ENCODE measurements at places on chromosomes 12 and 14. TPM values are rescaled to one million over a fixed set of nuclear protein-coding genes. Genes with fewer than 3 reads are reported as not detected.

- DNase-seq: peak; percentile 85
Observed at GRCh38 chr12:65878540-65878939, 54.3 kb downstream of the HMGA2 start.

DNA sequence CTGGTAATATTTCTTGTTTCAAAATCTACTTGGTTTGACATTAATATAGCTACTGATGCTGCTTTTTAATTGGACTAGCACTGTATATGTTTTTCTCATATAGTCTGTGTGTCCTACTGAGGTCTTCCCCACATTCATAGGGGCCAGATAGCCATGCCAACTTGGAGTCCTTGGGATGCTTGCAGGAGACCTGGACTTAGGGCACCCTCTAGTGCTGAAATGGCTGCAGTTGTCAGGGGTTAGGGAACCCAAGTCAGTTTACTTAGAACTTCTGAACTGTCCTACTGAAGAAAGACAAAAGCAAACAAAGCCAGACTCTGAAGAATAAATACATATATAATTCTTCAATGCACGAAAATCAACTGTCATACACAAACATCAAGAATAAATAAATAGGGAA, 279.9 kb upstream of the SYT1 start:
- DNase-seq: no peak

DNA sequence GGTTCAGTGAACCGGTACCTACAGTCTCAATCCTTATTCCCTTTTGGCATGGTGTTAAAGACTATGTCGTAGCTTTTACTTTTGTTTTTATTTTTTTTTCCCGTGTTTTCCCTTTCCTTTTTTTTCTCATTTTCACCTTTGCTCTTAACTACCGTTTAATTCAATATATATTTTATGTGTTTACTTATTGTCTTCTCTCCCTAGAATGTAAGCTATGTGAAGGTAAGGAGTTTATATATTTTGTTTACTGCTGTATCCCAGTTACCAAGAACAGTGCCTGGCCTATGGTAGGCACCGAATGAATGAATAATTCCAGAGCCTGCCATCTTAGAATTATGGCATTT, 261 bp upstream of the MLH3 start:
- no peak for DNase-seq

- DNase-seq: peak; percentile 78
Observed at GRCh38 chr12:27999521-27999920, 27.0 kb upstream of the PTHLH start.

- no peak for DNase-seq
Observed at GRCh38 chr12:2980630-2981029, 21.4 kb downstream of the TEAD4 start.

GRCh38 chr12:12387501-12387900, 30.6 kb downstream of the BORCS5 start:
- no peak for DNase-seq

GRCh38 chr12:56628671-56629458, 1.3 kb downstream of the BAZ2A start:
- peak; percentile 51 for DNase-seq

DNA sequence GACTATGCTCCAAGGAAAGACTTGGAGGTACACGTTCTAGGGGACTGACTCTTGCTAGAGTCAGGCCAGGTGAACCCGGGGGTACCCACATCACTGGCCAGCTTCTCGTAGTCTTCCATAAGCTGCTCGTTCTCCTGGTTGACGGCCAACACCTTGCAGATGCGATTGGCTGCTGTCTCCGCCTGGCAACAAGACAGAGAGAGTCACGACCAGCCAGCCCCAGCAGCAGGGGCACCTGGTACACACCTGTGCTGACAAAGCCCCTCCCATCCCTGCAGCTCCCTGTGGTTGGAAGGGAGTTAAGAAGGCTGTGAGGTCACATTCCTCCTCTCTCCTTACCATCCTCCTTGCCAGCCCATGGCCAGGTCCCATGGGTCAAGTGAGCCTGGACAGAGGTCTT, 85.5 kb downstream of the ACTN1 start:
- no peak for DNase-seq

- DNase-seq: no peak
Observed at GRCh38 chr12:47312808-47313426, 233.2 kb upstream of the AMIGO2 start.

DNA sequence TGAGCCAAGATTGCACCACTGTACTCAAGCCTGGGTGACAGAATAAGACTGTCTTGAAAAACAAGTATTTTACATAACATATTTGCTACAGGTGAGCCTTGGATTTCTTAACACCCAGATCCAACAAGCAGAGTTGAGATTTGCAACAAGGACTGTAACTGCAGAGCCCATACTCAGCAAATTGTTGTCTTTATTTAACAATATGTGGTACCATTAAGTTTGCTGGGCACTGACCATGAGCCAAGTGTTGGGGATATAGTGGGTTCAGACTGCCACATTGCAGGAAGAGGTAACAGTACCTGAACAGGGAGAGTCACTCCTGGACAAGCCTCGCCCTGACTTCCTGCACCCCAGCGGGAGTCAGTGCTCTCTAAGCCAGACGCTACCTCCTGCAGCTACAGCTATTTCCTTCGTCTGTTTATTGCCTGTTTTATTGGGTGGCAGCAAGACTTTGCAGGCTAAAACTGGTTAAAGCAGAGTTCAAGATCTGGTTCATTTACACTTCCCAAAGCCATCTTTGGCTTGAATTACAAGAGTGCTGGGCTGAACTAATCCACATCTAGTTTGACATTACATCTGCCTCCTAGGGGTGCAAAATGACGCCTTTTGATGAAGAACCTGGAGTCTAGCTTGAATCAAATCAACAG, 12.5 kb downstream of the AHSA1 start:
- DNase-seq: no peak

GRCh38 chr14:74834692-74835392, 41.1 kb downstream of the PROX2 start:
- DNase-seq: no peak

GRCh38 chr12:116125956-116126566, 151.4 kb downstream of the MED13L start:
- DNase-seq: no peak

- DNase-seq: no peak
Observed at GRCh38 chr12:66152732-66153131, 17.1 kb downstream of the TMBIM4 start.

DNA sequence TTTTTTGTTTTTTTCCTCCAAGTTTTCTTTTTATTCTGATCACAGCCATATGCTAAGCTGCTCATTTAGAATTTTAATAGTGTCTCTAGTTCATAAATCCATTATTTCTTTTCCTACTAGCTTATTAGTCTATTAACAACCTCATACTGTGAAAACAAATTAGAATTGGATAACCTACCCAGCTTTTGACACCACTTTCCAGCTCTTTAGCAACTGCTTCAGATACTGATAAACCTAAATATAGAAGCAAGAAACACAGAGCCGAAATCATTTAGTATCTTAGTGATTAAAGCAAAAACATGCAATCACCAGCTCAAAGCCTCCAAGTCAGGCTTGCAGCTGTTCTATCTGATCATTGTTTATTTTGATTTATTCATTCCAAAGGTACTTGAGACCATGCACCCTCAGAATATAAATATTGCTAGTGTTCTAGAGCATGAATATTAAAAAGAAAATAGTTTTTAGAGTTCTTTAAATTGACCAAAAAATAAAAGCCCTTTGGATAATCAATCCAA, 121.5 kb downstream of the STXBP6 start:
- no peak for DNase-seq

DNA sequence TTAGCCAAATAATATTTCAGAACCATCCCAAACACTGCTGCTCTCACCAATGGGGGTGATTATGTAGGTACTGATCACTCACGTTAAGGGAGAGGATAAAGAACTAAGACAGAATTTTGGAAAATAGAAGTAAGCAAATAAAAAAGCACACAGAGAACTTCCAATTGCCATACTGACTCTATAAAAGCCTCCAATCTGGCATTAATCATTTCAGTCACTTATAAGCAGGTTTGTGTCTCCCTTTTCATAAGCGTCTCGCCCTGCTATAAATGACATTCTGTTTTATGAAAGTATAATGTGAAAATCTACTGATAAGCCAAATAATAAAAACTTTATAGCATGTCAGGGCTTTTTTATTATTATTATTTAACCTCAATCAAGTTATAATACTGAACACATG, 435.2 kb downstream of the ETNK1 start:
- DNase-seq: no peak

DNA sequence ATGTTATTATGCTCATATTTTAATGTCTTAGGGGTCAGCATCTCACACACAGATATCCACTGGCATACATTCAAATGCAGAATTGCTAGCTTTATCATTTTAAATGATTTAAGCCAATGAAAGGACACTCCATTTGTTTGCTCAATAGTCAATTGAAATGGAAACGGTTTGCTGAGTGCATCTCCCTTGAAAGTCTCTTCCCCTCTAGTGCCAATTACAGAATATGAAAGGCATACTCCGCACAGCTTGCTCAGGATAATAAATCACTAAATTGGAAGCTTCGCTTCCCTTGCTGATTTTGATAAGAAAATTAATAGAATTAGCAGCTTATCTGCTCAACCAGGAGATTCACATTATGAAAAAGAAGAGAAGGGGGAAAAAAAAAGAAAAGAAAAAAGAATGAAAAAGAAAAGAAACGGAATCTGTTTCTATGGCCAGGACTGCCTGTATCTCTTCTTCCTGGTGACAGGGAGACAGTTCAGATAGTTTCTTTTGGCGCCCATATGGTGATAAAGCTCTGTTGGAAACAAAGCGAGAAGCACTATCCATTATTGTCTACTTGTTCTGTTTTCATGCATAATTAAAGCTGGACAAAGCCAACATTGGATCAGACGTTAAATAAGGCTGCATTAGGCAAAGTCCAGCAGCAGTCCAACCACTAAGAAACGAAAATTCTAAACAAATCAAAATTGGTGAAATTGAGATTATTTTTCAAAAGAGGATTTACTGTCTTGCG, 225.0 kb downstream of the GXYLT1 start:
- DNase-seq: no peak

- no peak for DNase-seq
Observed at GRCh38 chr12:6478416-6478815, 7.9 kb upstream of the VAMP1 start.

DNA sequence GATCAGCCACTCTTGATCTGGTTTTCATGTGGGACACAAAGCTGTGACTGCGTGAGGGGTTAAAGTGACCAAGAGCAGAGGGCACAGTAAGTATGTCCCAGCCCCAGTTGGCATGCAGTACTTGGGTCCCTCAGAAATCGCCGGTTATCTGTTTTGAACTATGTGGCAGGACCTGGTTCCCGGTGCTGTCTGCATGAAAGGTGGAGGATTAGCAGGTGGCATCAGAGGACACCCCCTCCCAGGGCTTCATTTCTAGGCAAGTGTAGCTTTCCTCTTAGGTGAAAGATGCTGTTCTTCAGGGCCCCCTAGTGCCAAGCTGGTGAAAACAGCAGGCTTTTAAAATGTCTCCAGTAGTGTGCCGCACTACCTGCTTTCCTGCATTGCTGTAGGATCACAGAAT, 57.1 kb downstream of the ATG14 start:
- no peak for DNase-seq

GRCh38 chr12:51895378-51896135, 7.7 kb downstream of the ANKRD33 start:
- DNase-seq: no peak

DNA sequence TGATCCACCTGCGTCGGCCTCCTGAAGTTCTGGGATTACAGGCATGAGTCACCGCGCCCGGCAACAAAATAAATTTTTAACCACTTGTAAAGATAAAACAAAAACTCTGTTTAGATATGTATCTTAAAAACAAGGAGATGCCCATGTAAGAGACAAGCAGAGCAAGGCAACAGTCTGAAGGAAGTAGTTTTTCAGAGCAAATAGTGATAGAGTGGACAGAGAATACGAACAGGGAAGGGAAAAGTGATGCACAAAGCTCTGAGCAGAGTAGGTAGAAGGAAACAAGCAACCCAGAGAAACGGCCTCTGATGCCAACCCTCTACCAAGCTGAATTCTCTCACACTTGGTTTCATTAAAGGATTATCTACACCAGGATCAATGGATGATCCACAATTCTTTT, 24.8 kb upstream of the CDKL1 start:
- no peak for DNase-seq

- no peak for DNase-seq
Observed at GRCh38 chr12:6442836-6443235, 1.9 kb upstream of the CD27 start.

RFLNA gene
- total RNA-seq: not detected

EXOC3L4 gene
- total RNA-seq: 1.7 TPM

TPPP2 gene
- total RNA-seq: not detected

DPY19L2 gene
- total RNA-seq: not detected

NEUROD4 gene
- not detected for total RNA-seq

KRT85 gene
- total RNA-seq: not detected

SLC2A14 gene
- total RNA-seq: not detected

DBX2 gene
- not detected for total RNA-seq
